Glutamatergic neuron (in vitro differentiated cells): ENCODE measurements at places on chromosomes 2 and 18. TPM values are rescaled to one million over a fixed set of nuclear protein-coding genes. Genes with fewer than 3 reads are reported as not detected.

- no peaks in the 10 kb centered on the region for H3K4me1 ChIP-seq
- H3K27ac ChIP-seq = no peak overlapping the region
- no peaks in the 10 kb centered on the region for H3K36me3 ChIP-seq
These were observed 19.9 kb upstream of the BCL2L11 start for GRCh38 chr2:111100765-111101162.

Gene EMILIN1
- 3.2 TPM for total RNA-seq

DNA sequence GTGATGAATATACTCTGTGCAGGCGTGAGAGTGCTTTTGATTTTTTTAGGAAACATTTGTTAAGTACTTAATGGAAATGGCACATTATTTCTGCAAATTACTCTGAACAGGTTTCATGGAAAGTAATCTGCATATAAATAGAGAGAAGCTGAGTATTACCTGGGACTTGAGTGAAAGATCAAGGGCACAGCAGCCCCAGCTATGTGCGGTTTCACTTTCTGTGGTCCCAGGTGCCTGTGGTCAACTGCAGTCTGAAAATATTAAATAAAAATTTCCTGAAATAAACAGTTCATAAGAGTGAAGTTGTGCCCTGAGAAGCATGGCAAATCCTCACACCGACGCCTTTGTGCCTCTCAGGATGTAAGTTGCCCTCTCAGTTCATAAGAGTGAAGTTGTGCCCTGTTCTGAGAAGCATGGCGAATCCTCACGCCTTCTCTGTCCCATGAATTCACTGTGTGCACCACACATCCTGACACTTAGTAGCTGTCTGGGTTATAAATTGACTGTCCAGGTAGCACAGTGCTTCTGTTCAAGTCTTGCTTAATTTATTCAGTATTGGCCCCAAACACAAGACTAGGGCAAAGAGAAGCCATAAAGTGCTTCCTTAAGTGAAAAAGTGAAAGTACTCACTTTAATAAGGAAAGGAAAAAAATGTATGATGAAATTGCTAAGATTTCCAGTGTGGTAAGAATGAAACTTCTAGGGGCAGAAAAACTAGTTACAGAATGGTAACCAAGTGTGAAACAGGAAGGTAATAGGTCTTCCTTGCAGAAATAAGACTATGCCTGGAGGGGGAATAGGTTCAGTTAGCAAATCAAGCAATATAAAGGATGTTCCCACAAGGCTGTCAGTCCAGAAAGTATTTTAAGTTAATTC, 4.3 kb upstream of the SNTG2 start:
- H3K4me3 ChIP-seq = no peak overlapping the region
- H3K27ac ChIP-seq = no peak overlapping the region
- DNase-seq = no peak
- H3K27me3 ChIP-seq = no peaks in the 10 kb centered on the region
- peaks cover 17% of the 10 kb centered on the region for H3K36me3 ChIP-seq
- peaks cover 11% of the 10 kb centered on the region for H3K4me1 ChIP-seq

DNA sequence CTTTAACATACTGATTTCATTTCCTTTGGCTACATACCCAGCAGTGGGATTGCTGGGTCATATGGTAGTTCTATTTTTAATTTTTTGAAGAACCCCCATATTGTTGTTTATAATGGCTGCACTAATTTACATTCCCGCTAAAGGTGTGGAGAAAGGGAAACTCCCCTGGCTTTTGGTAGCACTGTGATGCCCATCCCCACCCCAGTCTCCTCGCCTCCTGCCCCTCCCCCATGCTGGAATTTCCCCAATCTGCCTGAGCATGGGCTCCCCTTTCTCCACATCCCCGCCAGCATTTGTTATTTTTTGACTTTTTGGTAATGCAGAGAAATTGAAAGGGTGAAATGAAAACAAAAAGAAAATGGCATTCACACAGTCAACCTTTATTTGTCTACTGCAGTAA, 30.0 kb upstream of the SULT1C4 start:
- H3K4me1 ChIP-seq = no peaks in the 10 kb centered on the region
- H3K27me3 ChIP-seq = no peaks in the 10 kb centered on the region
- no peak for DNase-seq
- no peaks in the 10 kb centered on the region for H3K36me3 ChIP-seq
- H3K27ac ChIP-seq = no peak overlapping the region

Gene GREB1
- 134 TPM for total RNA-seq

GRCh38 chr2:200320344-200320743, 13.9 kb downstream of the SPATS2L start:
- peaks cover 10% of the 10 kb centered on the region for H3K4me1 ChIP-seq
- DNase-seq = no peak
- H3K36me3 ChIP-seq = no peaks in the 10 kb centered on the region

Gene CXCR2
- not detected for total RNA-seq

GRCh38 chr18:79596446-79597175, 83.0 kb upstream of the CTDP1 start:
- no peak for DNase-seq
- H3K4me3 ChIP-seq = no peak overlapping the region
- no peaks in the 10 kb centered on the region for H3K27me3 ChIP-seq
- H3K27ac ChIP-seq = no peak overlapping the region
- no peaks in the 10 kb centered on the region for H3K4me1 ChIP-seq

DNA sequence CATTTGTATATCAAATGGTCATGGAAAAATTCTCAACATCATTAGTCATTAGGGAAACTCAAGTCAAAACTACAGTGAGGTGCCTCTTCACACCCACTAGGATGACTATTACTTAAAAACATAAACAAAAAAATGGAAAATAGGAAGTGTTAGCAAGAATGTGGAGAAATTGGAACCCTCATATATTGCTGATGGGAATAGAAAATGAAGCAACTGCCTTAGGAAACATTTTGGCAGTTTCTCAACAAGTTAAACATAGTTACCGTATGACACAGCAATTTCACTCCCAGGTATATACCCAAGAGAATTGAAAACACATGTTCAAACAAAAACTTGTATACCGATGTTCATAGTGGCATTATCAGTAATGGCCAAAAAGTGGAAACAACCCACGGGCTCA, 18.1 kb upstream of the CYP26B1 start:
- no peak overlapping the region for H3K27ac ChIP-seq
- peaks cover 4% of the 10 kb centered on the region for H3K4me1 ChIP-seq
- H3K36me3 ChIP-seq = no peaks in the 10 kb centered on the region
- DNase-seq = no peak

- no peaks in the 10 kb centered on the region for H3K27me3 ChIP-seq
- H3K27ac ChIP-seq = peak overlapping the region; percentile 22
- H3K4me1 ChIP-seq = peaks cover 19% of the 10 kb centered on the region
- peak; percentile 76 for DNase-seq
- no peak overlapping the region for H3K4me3 ChIP-seq
These were observed 31.1 kb downstream of the NAB1 start for GRCh38 chr2:190679813-190680591.

Gene SLC38A11
- not detected for total RNA-seq

DNA sequence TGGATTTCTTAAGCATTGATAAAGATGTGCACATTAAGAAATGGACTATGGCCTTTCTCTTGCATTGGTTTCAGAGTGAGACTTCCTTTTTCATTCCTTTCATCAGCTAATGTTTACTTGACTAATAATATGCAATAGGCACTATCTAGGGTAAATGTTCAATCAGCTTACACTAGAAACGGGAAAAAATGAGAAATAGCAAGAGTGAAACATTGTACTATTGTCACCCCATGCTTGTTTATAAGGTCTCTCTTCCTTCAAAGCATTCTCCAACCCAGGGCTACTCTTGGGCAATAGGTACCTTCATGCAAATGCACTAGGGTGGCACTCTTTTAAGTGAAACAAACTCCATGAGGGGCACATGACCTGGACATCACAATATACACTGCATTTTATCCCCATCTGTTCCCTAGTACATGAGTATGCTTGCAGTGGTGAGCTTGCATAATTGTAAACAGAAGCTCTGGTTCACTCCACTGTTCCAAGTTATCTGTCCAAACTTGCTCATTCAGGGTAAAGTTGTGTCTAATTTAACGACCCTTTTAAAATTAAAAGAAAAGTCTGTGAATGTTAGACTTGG, 402.3 kb downstream of the ERBB4 start:
- H3K36me3 ChIP-seq = no peaks in the 10 kb centered on the region
- peaks cover 2% of the 10 kb centered on the region for H3K27me3 ChIP-seq
- no peak overlapping the region for H3K4me3 ChIP-seq
- no peak for DNase-seq
- H3K27ac ChIP-seq = peak overlapping the region; percentile 85
- peaks cover 11% of the 10 kb centered on the region for H3K4me1 ChIP-seq

Gene PRSS56
- total RNA-seq = not detected

DNA sequence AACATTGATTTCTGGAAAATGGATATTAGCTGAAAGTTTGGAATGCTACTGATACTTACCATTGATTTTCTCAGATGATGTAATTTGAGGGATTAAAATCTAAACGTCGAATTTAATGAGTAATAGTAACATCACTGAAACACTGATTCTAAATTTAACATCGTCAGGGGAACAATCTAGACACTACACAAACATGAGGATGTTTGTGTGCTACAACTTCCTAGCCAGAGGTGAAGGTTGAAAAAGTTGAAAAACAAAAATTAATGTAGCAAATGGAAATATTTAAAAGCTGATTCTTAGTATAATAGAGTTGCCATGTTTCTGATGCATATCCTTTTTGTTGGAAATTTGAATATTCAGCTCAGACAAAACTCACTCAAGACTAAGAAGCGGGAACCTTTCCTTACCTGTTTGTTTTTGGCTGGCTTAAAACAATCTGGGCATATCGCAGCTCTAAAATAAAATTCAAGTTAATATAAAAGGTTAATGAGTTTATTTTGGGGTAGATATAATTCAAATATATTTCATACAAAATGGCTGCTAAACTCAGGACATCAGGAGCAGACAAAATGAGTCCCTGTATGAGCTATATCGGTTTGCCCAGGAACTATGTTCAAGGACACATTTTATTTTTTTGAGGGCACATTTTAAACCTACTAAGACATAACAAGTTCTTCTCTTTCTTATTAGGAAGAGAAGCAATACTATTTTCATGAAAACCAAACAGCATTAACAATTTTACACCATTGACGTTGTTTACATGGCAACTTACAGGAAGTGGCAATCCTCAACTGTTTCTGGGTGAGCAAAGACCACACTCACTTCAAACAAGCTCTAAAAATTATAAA, 52.6 kb upstream of the PEX13 start:
- no peaks in the 10 kb centered on the region for H3K4me1 ChIP-seq
- no peaks in the 10 kb centered on the region for H3K27me3 ChIP-seq
- no peaks in the 10 kb centered on the region for H3K36me3 ChIP-seq
- DNase-seq = no peak

GRCh38 chr2:145273840-145274239, 753.9 kb upstream of the ZEB2 start:
- no peaks in the 10 kb centered on the region for H3K4me1 ChIP-seq
- no peak overlapping the region for H3K27ac ChIP-seq
- DNase-seq = no peak

DNA sequence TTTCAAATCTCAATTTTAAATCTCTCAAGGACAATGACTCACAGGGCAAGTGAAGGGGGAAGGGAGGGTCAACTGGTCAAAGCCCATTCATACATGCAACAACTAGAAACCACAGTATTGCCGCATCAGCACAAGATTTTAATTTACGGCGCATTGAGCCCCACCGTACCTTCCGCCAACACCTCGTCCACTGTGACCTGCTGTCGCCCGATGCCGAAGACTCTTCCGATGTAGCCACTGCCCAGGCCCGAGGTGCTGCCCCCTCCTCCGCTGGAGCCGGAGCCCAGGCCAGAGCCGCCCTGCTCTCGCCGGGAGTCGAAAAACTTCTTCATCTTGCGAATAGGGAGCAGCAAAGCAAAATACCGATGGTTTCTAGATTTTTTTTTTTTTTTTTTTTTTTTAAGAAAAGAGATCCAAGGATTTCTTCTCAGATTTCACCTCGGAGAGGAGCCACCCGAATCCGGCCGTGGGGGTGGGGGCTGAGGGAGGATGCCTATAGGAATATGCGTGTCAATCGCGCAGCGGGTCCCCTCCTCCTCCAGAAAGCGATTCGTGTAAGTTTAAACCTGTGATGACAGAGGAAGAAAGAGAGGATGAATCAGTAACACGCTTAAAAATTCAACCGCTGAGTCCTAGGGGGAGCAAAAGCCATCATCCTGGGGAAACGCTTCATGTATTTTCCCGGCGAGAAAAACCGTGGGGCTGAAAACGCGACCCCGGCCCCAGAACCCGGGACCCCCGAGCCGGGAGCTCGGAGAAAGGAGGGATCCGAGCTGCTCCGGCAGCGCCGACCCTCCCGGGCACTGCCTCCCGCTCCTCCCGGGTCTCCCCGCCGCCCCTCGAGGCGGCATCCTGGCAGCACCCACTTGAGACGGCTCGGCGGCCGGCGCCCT, 584 bp downstream of the AAK1 start:
- peaks cover 20% of the 10 kb centered on the region for H3K4me1 ChIP-seq
- peak overlapping the region; percentile 95 for H3K27ac ChIP-seq
- peak overlapping the region; percentile 98 for H3K4me3 ChIP-seq
- no peaks in the 10 kb centered on the region for H3K36me3 ChIP-seq
